ENCODE measurements at places on chromosomes 16 and 17. TPM values are rescaled to one million over a fixed set of nuclear protein-coding genes. Genes with fewer than 3 reads are reported as not detected.

C16orf92 gene
- total RNA-seq: not detected

ALOX12B gene
- not detected for total RNA-seq

TMC7 gene
- 1.5 TPM for total RNA-seq

GRIN2A gene
- 3.4 TPM for total RNA-seq

ZNF19 gene
- total RNA-seq: 3.5 TPM

ZNF174 gene
- total RNA-seq: 8.0 TPM

SLC35G6 gene
- total RNA-seq: not detected

CCL7 gene
- not detected for total RNA-seq

CLEC18C gene
- total RNA-seq: 0.90 TPM

GRAP gene
- under 0.01 TPM for total RNA-seq

CA5A gene
- total RNA-seq: not detected

NTN3 gene
- total RNA-seq: 0.45 TPM

KCNAB3 gene
- not detected for total RNA-seq

NEURL4 gene
- 17.7 TPM for total RNA-seq

OR3A2 gene
- total RNA-seq: not detected

TSC2 gene
- 58.7 TPM for total RNA-seq

RABEP1 gene
- total RNA-seq: 81.4 TPM

YBX2 gene
- total RNA-seq: not detected
